ENCODE measurements at places on chromosomes 4 and X. TPM values are rescaled to one million over a fixed set of nuclear protein-coding genes. Genes with fewer than 3 reads are reported as not detected.

DNA sequence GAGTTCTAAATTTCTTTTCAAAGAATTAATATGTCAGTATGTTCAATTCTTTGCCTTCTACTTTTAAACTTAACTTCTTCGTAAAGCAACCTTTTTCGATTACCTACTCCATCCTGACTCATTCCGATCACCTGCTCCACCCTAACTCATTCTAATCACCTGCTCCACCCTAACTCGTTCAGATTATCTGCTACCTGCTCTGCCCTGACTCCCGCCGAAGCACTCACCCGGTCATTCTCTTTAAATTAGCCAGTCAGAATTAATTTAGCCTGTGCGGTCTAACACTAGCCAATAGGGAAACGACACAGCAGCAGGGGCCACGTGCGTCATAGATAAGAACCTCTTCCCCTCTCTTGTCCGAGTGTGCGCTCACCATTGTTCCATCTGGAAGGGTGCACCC, 60.1 kb upstream of the SH3RF1 start:
- no peak for ATAC-seq

GRCh38 chr4:123405267-123405865, 8.8 kb downstream of the SPRY1 start:
- no peak for ATAC-seq

GRCh38 chr4:125315576-125316400, 1.0 kb downstream of the FAT4 start:
- ATAC-seq, result peak; percentile 10

GRCh38 chr4:76309939-76310550, 3.5 kb downstream of the STBD1 start:
- ATAC-seq, result no peak

DNA sequence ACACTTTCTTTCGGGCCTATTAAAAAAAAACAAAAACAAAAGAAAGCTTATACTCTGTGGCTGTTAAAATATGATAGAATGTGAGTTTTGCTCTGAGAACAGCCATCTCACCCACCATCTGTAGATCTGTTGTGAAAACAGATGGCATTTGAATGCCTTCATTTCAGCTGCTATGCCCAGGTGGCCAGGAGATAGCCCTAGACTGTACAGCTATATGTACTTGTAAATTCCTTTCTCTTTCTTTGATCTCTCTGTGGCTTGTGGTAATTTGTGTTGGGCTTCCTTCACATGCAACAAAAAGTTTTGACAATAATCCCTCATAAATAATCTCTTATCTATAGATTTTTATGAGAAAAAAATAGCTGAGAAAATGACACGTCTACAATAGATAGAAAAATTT, 38.1 kb downstream of the PNPLA4 start:
- no peak for ATAC-seq

The CSN1S1 gene
- total RNA-seq, result not detected
